ENCODE measurements at places on chromosomes 12 and 14.

- no peak for DNase-seq
These were observed 47.3 kb upstream of the TMED10 start for GRCh38 chr14:75223664-75224154.

DNA sequence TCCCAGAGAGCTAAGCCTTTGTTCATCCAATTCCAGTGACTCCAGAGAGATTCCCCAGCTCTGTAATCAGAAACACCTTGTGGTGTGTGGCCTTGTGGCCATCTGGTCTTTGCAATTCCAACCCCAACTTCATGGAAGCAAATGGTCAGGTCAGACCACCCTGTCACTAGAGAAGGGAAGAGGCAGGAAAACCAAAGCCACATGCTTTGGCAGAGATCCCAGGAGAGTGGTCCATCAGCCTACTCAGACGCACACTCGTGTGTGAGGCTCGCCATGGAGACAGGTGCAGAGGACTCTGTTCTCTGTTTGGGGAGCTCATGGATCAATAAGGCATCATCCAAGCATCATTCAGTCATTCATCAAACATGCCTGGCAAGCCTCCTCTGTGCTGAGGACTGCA is 46.2 kb upstream of the TUNAR start:
- DNase-seq: no peak

GRCh38 chr12:79826267-79827128 is 108.4 kb downstream of the PPP1R12A start:
- DNase-seq: no peak

- DNase-seq: no peak
These were observed 582 bp downstream of the SGPP1 start for GRCh38 chr14:63727231-63727735.

DNA sequence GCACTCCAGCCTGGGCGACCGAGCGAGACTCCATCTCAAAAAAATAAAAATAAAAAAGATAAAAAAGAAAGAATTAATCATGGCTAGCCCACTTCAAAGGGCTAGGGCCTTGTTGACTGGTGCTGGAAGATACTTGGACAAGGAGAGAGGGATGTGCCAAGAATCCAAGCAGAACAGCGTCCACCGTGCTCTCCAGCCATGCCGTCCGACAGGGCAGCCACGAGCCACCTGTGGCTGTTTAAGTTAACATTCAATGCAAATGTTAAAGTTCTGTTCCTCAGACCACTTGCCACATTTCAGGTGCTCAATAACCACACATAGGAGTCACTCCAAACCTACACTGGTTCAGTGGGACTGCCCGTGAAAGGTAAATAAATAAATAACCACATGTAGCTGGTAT is 21.4 kb downstream of the SLC6A13 start:
- no peak for DNase-seq

DNA sequence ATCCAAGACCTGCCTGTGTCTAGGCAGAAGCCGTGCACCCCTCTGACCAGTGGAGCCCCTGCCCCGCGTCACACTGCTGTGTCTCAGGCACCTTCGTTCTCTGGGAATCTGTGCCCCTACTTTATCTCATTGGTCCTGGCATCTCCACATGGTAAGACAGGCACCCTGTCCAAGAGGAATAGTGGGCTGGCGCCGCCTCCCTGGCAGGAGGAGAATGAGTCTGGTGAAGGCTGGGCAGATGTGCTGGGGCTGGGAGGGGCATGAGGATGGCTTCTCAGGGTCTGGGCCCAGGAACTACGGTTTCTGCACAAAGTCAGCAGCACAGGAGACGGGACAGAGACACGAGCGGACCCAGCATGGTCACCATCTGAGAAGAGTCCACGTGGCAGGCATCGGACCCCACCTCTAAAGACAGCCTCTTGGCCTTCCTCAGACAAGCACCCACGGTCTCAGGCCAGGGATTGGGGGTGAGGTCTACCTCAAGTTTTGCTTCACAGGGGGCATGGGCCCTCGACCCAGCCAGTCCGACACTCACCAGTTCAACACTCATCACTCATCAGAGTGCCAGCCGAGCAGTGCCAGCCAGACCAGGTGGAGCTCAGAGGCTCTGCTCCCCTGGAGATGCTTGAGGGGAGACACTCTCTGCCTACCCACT is 306.7 kb downstream of the ADGRD1 start:
- no peak for DNase-seq

DNA sequence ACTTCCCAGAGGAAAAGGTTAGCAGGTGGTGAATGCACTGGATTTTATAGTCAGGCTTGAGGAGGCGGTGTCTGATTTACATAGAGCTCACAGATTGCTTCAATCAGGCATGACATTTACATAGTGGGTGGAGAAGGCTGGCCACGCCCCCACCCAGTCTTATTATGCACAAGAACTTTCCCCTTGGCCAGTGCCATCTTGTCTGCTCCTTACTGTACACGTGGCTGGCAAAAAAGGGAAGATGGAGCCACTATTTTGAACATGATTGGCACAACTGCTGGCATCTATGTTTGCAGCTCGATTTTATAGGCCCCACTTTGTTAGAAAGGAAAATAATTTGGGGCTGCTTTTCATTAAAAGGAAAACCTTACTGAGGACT is 10.9 kb upstream of the LGMN start:
- DNase-seq: no peak

GRCh38 chr14:103729496-103730448 is 14.2 kb downstream of the ZFYVE21 start:
- DNase-seq: no peak

- no peak for DNase-seq
These were observed 14.2 kb downstream of the STON2 start for GRCh38 chr14:81385886-81386285.

DNA sequence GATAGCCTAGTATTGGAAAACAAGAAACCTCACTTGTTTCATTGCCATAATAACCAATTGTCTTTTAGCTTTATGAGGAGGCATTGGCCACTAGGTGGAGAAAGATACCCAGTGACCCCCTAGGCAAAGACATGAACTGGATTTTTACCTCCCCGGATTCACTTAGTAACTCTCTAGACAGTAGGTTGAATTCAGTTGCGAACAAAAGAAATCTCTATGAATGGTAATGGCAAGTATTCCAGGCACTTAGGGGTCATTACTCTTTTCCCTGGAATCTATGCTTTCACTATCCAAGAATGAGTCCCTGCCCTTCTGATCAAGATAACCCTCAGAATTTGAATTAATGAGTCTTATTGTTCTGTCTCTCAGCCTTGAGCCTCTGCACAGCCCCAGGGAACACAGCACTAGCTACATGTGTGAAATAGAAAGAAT is 29.5 kb upstream of the RHOJ start:
- DNase-seq: no peak

DNA sequence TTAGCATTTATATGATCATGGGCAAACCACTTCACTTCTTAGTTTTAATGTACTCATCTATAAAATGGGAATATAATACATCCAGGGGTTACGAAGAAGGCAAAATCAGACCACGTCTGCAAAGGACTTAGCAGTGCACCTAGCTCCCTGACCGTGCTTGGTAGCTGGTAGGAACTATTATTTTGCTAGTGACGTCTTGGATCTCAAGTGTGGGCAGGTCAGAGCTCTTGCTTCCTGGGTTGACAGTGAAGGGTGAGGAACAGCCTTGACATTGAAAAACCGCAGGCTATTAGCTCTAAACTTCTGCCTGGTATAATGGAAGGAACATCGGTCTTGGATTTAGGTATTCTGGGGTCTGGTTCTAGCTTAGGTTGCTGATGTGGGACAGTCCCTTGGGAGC is 89.3 kb upstream of the MED13L start:
- no peak for DNase-seq

DNA sequence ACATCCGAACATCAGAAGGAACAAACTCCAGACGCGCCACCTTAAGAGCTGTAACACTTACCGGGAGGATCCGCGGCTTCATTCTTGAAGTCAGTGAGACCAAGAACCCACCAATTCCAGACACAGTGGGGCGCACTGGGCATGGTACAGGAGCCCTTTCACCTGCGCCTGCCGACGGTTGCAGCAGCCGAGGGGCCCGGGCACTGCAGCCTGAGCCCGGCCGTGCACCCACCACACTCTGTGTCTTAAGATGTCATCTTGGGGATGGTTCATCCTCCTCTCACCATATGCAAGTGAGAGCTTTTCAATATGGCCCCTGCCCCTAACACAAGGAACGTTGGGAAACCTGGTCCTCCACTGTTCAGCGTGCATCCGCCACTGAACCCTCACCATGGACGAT is 288.3 kb downstream of the TTC8 start:
- no peak for DNase-seq

- DNase-seq: no peak
These were observed 80.4 kb downstream of the PPFIBP1 start for GRCh38 chr12:27604431-27604830.

GRCh38 chr12:30725739-30726138 is 29.0 kb downstream of the CAPRIN2 start:
- DNase-seq: no peak

GRCh38 chr12:50195832-50196231 is 28.7 kb upstream of the CERS5 start:
- no peak for DNase-seq

- no peak for DNase-seq
These were observed 9.7 kb upstream of the FOS start for GRCh38 chr14:75268633-75269550.

DNA sequence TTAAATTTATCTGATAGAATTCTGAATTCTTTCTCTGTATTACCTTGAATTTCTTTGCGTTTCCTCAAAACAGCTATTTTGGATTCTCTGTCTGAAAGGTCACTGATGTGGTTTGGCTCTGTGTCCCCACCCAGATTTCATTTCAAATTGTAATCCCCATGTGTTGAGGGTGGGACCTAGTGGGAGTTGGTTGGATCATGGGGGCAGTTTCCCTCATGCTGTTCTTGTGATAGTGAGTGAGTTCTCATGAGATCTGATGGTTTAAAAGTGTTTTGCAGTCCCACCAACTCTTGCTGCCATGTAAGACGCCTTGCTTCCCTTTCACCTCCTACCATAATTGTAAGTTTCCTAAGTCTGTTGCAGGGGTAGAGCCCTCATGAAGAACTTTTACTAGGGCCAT is 34.1 kb upstream of the OR6J1 start:
- DNase-seq: no peak

DNA sequence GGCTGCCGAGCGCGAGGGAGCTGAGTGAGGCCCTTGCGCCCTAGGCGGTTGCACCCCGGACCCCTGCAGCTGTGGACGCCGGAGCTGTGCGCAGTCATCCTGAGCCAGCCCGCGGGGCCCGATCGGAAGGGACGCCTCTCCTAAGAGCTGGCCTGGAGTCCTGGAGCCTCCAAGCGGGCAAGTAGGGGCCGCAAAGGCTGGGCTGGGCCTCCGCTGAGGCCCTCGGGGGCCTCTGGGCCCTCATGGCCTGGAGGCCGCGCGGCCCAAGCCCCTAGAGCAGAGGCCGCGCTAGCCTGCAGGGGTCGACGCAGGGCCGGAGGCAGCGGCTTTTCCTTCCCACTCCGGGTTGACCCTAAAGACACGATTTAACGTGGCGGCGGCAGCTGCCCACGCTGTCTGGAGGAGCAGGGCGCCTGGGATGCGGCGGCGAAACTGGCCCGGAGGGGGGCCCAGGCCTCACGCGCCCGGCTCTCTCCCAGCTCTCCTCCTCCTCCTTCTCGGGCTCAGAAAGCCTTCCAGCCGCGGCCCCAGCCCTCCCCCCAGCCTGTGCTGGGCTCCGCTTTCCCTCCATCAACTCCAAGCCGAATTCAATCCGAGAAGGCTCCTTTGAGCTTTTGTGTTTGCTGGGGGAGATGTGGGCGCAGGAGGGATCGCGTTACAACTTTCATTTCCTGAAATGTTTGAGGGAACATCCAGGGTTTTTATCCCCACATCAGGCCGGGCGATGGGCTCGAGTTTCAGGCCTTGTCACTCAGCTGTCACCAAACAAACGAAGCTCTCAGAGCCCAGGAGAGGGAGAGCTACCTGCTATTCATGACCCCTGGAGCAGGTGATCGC is 11.6 kb downstream of the SIX1 start:
- no peak for DNase-seq

GRCh38 chr12:113245695-113246477 is 24.6 kb downstream of the TPCN1 start:
- DNase-seq: no peak

- DNase-seq: no peak
These were observed 82.0 kb upstream of the HMGA2 start for GRCh38 chr12:65742018-65743010.

- no peak for DNase-seq
These were observed 11.9 kb upstream of the CIPC start for GRCh38 chr14:77086017-77086727.

- DNase-seq: no peak
These were observed 50.5 kb upstream of the TMED10 start for GRCh38 chr14:75226755-75227544.

- DNase-seq: no peak
These were observed 1.1 kb upstream of the WDR89 start for GRCh38 chr14:63642656-63643382.

GRCh38 chr12:94806617-94807016 is 156.3 kb upstream of the TMCC3 start:
- DNase-seq: no peak

DNA sequence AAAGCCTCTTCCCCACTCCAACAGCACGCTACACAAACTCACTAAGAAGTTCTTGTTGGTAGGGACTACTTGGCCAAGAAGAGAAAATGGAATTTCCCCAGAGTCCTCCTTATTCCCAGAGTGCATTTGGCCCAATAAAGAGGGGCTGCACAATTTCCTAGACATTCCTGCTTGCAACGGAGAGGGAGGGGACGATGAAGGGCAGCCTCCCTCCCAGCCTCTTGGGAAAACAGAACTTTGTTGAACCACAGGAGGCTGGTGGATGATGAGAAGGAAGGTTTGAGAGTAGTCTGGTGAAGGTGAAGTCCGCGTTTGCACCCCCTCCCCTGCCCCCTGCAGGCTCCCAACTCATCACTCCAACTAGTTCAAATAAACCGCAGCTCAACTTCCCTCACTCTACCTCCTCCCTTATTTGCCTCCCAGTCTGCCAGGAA is 19.1 kb upstream of the TBX3 start:
- DNase-seq: no peak

- no peak for DNase-seq
These were observed 338.2 kb upstream of the NAV3 start for GRCh38 chr12:77492536-77492935.

Data from GOT3 (cell line).